NCI-H69 (cell line): ENCODE measurements at places on chromosomes 7 and 10.

- DNase-seq: peak; percentile 37
These were observed 80.8 kb upstream of the PLXNA4 start for GRCh38 chr7:132656846-132657776.

DNA sequence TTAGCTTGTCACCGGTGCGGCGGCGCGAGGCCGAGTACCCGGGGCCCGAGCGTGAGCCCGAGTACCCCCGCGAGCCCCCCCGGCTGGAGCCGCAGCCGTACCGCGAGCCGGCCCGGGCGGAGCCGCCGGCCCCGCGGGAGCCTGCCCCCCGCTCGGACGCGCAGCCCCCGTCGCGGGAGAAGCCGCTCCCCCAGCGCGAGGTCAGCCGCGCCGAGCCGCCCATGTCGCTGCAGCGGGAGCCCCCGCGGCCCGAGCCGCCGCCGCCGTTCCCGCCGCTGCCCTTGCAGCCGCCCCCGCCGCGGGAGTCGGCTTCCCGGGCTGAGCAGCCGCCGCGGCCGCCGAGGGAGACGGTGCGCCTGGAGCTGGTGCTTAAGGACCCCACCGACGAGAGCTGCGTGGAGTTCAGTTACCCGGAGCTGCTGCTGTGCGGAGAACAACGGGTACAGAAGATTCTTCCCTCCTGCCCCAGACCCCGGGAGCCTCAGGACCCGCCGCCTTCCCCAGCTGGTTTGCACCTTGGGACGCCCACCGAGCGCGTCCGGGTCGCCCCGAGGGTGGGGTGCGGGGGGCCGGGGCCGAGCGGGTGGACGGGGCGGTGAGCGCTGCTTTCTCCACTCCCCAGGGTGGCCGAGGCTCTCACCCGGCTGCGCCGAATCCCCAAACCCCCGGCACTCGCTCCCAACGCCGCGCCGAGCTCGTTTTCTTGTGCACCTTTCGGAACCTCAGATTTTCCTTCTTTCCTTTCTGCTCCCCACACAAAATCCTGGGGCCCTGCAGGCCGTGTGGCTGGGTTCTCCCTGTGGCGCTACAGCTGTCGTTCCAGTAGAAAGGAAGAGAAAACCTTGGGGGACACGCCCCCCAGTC lies 708 bp downstream of the UBN2 start:
- peak; percentile 68 for DNase-seq

GRCh38 chr10:2019281-2019680 lies 282.0 kb upstream of the ADARB2 start:
- DNase-seq: no peak

- DNase-seq: peak; percentile 20
These were observed 36.7 kb downstream of the WAC start for GRCh38 chr10:28569506-28570159.

- no peak for DNase-seq
These were observed 50.7 kb upstream of the HDAC9 start for GRCh38 chr7:18444826-18445225.

DNA sequence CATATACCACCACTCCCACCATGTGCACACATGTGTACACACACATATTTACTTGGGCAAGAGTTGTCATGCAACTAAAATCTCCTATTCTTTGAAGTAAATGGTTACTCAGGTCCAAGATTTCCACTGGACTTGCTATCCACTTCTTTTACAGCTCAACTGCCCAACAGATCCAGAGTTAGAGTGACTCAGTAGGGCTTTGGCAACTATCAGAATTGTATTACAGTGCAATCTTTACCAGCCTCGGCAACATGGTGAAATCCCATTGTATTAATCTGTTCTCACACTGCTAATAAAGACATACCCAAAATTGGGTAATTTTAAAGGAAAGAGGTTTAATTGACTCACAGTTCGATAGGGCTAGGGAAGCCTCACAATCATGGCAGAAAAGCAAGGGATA lies 51.9 kb upstream of the ABLIM1 start:
- no peak for DNase-seq

DNA sequence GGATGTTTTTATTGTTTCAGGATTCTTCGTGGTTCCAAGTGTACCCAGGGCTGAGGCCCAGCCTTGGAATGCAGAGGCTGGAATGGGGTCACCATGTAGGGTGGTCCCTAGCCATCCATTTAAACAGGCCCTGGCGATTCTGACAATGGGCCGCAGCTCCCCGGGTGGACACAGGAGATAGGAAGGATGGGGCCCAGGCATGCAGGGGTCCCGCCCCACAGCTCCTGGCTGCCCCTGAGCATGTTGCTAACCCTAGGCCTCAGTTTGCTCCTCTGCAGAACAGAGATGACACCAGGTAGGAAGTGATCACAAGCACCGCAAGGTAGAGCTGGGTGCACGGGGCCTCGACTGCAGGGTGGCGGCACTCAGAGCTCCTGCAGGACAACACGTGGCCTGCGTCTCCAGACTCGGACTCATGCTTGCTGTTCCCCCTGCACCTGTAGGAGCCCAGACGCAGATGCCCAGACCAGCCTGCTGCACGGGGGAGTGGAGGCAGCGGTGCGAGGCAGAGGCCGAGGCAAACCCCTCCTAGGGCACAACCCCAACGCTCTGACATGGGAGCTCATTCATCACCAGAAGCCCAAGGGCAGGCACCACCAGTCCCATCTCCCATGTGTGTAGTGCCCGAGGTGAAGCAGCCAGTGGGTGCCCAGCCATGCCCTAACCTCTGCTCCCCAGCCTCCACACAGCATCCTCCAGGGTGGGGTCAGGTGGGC lies 25.5 kb downstream of the VIPR2 start:
- no peak for DNase-seq

DNA sequence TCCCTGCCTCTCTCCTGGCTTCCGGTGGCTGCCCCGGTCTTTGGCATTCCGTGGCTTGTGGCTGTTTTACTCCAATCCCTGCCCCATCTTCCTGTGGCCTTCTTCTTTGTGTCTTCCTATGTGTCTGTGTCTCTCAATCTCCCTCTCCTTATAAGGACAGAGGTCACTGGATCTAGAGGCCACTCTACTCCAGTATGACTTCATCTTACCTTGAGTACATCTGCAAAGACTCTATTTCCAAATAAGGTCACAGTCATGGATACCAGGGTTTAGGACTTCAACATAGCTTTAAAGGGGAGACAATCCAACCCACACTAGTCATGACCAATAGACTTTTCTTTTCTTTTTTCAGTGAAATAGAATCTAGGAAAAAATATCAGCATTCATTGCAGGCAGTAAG lies 153.3 kb upstream of the INSYN2A start:
- no peak for DNase-seq
